NCI-H2171 (cell line): ENCODE measurements at places on chromosomes 2 and 18.
A peak's percentile ranks its signal among the peaks of the same experiment; 100 is the strongest.

GRCh38 chr2:7819850-7820249 is 862.0 kb upstream of the ID2 start:
- no peak for DNase-seq

GRCh38 chr2:121910139-121910538 is 154.7 kb downstream of the TSN start:
- no peak for DNase-seq

- no peak for DNase-seq
Observed at GRCh38 chr2:3280683-3281520, 96.7 kb downstream of the EIPR1 start.

- no peak for DNase-seq
Observed at GRCh38 chr2:198706476-198707082, 751.2 kb downstream of the SATB2 start.

- DNase-seq, result no peak
Observed at GRCh38 chr2:230738924-230739323, 26.3 kb downstream of the CAB39 start.

DNA sequence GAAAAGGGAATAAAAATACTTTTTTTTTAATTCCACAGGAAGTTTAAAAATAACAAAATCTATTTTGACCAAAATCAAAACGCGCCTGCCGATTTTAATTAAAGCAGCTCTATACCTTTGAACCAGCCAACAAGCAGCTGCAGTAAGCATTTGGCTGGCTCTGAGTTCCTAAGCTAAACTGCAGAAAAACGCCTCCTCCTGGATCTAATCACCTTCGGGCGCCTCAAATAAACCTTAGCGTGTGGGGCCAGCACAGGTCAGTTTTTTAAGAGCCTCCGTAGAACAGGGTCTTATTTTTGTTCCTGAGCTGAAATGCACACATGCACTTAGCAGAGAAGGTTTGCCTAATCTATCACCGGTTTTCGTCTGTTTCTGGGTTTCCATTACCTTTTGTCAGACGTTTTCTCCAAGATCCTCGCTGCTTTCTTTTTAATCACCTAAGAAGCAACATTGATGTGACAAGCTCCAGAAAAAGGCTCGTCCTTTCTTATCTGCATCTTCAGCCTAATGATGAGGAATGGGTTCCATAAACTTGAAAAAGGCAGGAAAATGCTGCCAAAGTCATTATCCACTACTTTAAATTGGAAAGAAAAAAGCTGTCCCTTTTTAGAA is 64.7 kb upstream of the HNRNPA3 start:
- no peak for DNase-seq

- no peak for DNase-seq
Observed at GRCh38 chr2:154850532-154850931, 152.0 kb downstream of the KCNJ3 start.

- DNase-seq, result peak; percentile 54
Observed at GRCh38 chr2:240935103-240935876, 29.2 kb downstream of the CROCC2 start.

DNA sequence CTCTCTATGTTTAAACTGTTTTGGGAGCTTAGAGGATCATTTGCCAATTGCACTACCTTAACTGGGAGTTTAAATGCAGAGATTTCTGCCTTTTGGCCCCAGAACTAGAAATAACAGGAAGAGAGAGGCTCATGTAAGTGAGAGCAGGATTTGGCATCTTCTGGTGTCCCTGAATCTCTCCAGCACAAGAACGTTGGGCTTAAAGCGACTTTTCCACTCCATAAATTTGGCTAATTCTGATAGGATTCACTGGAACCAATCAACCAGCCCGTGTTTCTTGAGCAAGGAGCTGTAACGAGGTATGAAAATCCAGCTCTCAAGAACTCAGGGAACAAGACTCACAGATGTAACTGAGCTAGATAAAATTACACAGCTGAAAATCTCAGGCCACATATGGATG is 181.0 kb downstream of the C1D start:
- no peak for DNase-seq

DNA sequence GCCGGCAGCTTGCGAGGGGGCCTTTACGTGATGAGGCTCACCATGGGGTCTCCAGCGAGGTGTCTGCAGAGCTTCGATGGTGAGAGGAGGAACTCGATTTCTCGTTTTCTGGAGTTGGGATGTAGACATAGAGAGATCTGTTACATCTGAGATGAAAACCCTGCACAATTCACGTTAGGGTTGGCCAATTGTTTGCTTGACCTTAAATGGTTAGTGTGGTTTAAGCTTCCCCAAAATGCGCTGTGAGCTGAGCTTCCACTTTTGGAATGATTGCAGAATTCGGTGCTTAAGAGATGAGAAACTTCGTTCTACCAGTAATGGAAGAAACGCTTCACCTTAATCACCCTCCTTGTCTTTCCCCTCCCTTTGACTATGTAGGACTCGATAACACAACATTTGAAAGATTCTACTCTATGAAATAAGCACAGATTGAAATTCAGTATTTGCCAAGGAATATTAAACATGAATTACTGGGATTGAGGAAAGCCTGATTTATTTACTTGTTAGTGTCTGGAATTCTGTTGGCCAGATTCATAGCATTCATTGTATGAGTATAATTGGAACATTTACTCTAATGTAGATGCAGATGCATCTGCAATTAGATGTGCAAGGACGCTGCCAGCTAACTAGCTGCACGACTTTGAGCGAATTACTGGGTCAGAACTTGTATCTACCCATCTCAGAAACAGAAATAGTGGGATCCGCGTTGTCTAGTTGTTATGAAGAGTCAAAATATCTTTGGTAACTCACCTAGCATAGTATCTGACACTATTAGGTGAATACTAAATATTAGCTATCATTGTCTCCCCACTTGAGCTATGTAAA is 1.6 kb upstream of the KLF7 start:
- DNase-seq, result peak; percentile 55
